Left hindlimb (tissue), 1 donor: ENCODE measurements at places on chromosomes 7 and 10.

- no peak for DNase-seq
Observed at GRCh38 chr10:113061054-113061430, 111.0 kb downstream of the TCF7L2 start.

DNA sequence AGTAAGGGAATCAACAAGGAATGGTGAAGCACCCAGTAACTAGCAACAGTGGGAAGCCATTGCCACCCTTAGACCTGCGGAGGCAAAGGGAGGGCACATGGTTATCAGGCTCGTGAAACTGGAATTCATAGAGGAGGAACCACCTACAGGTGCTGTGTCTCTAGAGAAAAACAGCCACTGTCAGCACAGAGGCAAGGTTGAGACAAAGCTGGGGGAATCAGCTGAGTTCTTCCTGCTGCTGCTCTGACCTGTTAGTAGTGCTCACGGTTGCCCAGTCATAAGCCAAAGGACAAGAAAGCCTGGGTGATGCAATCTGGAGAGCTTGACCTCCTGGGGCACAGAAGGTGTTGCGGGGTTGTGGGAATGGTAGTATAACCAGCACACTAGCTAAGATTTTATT is 110.1 kb downstream of the TPST1 start:
- no peak for DNase-seq

GRCh38 chr10:91422915-91423314 is 12.8 kb downstream of the HECTD2 start:
- no peak for DNase-seq

DNA sequence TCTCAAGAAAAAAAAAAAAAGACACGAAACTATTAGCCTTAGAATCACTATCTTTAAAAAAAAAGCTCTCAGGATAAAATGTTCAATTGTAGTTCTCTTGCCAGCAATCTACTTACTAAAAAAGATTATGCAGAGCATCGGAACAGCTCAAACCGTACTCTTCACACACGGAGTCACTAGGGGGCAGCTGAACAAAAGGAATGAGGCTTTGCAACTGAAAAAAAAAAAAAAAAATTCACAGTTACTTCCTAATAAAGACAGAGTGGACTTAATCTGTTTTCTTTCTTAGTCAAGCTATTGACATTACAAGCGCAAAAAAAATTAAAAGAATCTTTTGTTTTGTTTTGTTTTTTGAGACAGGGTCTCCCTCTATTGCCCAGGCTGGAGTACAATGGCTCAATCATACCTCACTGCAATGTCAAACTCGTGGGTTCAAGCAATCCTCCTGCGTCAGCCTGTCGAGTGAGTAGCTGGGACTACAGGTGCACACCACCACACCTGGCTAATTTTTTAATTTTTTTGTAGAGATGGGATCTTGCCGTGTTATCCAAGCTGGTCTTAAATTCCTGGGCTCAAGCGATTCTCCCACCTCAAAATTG is 11.5 kb downstream of the PMS2 start:
- peak; percentile 40 for DNase-seq
